ENCODE measurements at places on chromosomes 7 and 10.

GRCh38 chr10:2861632-2862210, 205.6 kb upstream of the PFKP start:
- no peak for DNase-seq

DNA sequence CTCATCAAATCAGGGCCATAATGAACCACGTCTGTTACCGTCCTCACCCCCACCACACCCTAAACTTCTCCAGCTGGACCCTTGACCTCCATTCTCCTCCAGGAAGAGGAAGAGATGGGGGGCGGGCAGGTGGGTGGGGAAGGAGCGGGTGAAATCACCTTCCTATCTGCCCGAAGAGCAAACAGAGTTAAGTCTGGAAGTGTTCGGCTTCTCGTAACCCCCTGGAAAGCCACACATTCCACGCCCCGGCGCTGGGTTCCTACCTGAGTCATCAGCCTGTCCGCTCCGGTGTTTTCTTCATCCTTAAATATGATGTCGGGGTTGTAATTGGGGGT, 736 bp downstream of the SHH start:
- DNase-seq, result no peak

- no peak for DNase-seq
Observed at GRCh38 chr10:118033905-118034304, 12.8 kb downstream of the RAB11FIP2 start.

- DNase-seq, result no peak
Observed at GRCh38 chr10:45249978-45250693, 65.3 kb downstream of the OR13A1 start.

- no peak for DNase-seq
Observed at GRCh38 chr10:120530699-120531098, 73.7 kb downstream of the PLPP4 start.

- DNase-seq, result no peak
Observed at GRCh38 chr7:100170101-100170897, 1.9 kb upstream of the GAL3ST4 start.

DNA sequence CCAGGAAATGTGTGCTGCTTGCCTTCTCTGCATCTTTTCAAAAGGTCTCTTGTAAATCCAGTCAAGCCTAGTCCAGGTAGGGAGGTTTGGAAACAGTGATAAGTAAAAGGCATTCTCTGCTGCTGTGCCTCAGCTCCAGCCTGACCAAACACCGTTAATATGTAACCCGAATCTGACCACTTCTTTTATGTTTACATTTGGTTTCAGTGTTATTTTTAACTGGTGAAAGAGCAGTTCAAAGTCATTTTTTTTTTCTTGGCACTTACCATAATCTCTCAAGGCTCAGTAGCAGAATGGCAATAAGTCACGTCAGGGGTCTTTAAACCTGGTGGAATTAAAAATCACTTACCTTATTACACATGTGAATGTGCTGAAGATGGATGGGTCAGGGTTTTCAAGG, 216.8 kb downstream of the PTEN start:
- DNase-seq, result no peak

GRCh38 chr10:106320876-106321275, 843.6 kb downstream of the SORCS1 start:
- DNase-seq, result no peak

- DNase-seq, result no peak
Observed at GRCh38 chr10:121615435-121615793, 17.2 kb upstream of the FGFR2 start.

- DNase-seq, result no peak
Observed at GRCh38 chr10:32960022-32960421, 2.0 kb upstream of the ITGB1 start.

GRCh38 chr10:131034451-131034850, 277.1 kb downstream of the TCERG1L start:
- no peak for DNase-seq

DNA sequence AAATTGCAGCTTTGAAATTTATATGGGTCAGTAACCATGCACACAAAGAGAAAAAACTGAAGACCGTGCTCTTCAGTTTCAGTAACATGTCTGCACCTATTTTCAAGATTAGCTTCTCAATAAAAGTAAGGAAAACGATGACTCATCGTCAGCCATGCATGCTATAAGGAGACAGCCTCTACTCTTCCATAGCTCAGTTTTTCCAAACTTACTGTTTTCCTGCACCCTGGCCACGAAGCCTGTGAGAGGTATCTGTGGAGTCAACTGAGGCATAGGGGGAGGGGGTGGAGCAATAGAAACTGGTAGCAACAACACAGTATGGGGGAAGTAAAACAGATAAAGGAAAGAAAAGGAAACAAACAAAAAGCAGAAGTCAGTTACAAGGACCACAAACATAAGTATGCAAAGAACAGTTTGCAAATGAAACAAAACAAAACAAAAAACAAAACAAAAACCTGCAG, 58.0 kb downstream of the PDSS1 start:
- DNase-seq, result no peak

- no peak for DNase-seq
Observed at GRCh38 chr7:7972922-7973594, 4.5 kb downstream of the GLCCI1 start.

DNA sequence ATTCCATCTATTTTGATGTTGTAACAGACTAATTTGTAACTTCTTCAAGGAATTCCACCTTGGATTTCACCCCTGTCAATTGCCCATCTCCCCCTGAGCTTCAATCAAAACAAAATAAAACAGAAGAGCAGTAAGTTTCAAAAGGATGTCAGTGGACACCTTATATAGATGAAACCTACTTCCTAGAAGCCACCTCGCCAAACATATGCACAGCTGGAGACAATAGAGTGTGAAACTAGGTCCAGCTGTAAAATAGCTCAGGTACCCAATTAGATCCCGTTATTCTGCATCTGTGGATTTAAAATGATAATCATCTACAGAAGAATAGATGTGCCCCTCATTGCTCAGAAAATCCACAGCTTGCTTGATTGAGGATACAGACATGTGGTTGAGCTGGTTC, 598.6 kb downstream of the SH2D4B start:
- no peak for DNase-seq

DNA sequence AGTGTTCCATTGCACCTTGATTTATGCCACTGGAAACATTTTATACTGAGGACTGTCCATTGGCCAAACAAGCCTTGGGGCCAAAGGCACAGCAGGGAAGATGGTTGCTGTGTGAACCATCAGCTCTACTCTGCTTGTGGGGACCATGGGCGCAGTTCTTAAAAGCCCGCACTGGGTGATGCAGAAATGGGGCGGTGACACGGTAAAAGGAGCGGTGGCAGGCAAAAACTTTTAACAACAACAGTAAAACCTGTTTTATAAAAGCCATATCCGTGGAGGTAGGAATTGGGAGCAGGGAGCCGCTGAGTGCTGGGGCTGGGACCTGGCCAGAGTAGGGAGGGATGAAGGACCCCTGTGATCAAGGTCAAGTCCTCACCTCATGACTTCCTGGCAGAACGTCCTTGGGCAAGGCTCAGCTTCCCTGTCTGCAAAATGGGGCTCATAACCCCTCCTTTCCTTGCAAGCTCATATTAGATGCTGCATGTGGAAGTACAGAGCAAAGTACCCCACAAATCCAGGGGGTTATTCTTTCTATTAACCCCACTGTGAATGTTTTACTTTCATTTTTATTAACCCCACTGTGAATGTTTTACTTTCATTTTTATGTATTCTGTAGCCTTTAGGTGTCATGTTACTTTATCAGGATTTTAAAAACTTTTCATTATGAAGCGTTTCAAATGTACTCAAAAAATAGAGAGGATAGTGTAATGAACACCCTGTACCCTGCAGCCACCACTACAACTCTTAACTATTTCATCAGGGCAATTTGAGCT, 78.3 kb downstream of the GRK5 start:
- no peak for DNase-seq

DNA sequence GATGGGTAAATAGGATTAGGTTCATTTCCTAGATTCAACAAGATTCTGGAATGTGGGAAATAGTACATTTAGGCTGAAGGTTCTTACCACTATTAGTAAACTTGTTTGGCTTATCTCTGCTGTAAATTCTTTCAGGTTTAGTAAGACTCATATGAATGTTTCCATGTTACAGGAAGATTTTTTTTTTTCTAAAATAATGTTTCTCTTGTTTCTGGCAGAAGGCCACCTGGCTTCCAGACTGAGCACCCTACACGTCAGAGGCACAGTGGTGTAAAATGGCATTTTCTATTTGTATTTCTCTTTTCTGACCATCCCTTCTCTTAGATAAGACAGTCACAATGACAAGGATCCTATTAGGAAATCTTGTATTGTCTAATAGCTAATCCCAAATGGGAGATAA, 22.7 kb upstream of the AASS start:
- DNase-seq, result no peak

DNA sequence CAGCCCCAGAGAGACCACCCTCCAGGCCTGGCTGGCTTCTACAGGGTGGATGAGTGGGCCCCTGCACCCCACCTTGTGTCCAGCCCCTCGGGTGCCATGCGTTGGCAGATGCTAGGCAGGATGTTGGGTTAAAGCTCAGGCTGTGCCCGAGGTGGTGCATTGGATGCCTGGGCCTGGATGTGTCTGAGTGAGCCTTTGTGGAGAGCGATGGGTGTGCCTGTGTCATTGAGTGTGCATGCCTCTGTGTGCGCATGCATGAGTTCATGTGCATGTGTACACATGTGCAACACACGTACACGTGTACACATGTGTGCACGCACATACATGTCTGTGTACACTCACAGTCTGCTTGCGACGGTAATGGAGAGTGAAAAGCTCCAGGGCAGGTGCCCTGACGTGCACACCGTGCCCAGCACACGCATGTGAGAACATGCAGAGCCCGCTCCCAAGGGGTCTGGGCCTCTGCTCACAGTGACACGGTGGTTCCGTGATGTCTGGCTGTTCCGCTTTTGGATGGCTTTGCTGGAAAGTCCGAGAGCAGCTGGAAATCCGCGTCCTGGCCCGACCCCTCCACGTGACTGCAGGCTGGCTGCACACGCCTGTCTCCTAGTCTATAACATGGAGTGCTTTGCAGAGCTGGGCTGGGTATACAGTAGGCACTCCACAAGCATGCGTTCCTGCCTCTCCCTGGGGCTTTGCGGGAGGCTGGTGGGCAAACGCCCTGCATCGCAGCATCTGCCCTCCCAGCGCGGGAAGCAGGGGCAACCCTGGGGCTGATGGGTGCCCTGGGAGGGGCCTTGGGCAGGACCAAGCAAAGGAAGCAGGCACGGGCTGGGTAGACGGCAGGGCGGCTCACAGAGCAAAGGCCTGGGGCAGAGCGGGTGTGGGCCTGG, 36.9 kb downstream of the ELFN1 start:
- DNase-seq, result no peak

DNA sequence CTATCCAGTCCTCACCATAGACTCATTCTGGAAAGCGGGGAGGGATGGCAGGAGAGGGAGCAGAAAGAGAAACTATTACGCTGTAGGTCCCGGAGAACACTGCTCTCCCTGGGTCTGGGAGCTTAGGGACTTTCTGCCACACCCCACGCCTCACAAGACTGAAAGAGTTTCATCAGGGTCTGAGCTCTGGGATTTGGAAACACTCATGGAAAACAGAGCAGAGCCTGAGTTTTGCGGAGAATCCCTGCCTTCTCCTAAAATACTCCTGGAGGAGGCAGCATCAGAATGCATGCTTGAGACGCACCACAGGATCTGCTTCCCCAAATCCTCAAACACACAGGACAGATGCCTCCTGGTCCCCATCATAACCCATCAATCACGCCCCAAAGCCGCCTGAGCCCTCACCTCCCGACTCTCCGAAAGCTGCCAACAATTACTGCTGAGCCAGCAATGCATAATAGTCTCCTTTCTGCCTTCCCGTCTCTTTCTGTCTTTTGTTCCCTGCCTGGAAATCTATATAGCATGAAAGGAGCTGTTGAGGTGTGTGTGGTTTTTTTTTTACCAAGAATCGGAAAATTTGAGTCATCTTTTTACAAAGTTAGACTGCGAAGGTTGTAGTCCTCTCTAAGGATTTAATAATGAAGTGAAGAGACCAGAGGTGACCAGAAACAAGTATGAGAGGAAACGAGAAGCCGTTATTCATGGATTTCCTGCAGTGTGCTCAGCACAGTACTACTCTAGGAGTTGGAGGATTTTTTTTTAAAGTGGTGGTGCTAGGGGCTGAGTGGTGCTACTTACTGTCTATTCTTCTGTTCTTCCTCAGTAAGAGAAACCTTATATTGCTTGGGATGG, 37.7 kb downstream of the ASB13 start:
- DNase-seq, result no peak

- no peak for DNase-seq
Observed at GRCh38 chr7:74215921-74216320, 6.1 kb downstream of the LAT2 start.

DNA sequence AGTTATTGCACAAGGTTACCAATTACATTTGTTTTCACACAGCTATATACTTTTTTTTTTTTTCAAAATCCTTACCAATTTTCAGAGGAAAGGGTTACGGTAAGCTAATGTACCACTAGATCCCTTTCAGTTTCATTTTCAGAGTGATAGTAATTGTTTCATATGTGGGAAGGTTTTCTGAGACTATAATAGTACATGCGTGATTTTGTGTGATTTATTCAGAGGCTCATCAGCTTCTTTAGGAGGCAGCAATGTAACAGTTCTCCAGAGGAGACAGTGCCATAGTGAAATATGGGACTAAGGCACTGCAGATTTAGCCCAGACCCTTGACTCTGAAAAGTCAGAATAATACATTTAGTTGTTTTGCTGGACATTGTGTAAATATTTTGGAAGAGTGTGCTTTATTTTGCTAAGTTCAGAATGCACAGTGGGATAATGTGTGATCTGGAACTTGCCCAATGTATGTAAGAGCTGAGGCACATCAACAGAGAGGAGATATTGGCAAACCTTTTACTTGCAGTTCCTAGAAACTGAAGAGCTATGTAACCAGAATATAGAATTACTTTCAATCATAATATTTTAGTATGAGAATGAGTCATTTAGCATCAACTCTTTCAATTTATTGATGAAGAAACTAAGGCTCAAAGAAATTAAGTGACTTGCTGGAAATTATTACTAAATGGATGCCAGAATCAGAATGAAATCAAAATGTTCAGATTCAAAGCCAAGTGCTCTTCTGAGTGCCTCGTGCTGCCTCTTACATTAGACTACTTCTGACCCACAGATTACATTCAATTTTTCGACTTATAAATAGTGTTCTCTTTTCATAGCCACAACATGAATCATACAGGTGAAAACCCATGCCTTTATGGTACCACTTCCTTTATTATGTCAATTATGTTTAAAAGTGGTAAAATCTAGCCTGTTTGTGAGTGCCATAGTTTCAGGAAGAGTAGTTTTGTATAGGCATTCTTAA, 207.7 kb upstream of the TEX47 start:
- DNase-seq, result no peak
